ENCODE measurements at places on chromosomes 7 and 10. TPM values are rescaled to one million over a fixed set of nuclear protein-coding genes. Genes with fewer than 3 reads are reported as not detected.

LBX1 gene
- not detected for total RNA-seq

RBM20 gene
- total RNA-seq = 0.49 TPM

BLNK gene
- total RNA-seq = 13.5 TPM

VAX1 gene
- total RNA-seq = not detected

PAPOLB gene
- total RNA-seq = 0.05 TPM

CFAP58 gene
- total RNA-seq = 0.11 TPM

VPS41 gene
- 56.5 TPM for total RNA-seq

ANKRD7 gene
- total RNA-seq = not detected

NEUROD6 gene
- not detected for total RNA-seq

HOXA1 gene
- total RNA-seq = 2.0 TPM

- H3K4me3 ChIP-seq = no peak overlapping the region
- H3K4me1 ChIP-seq = no peaks in the 10 kb centered on the region
- no peaks in the 10 kb centered on the region for H3K27me3 ChIP-seq
- no peak for DNase-seq
These were observed 59.2 kb downstream of the ADARB2 start for GRCh38 chr10:1678084-1678483.

DNA sequence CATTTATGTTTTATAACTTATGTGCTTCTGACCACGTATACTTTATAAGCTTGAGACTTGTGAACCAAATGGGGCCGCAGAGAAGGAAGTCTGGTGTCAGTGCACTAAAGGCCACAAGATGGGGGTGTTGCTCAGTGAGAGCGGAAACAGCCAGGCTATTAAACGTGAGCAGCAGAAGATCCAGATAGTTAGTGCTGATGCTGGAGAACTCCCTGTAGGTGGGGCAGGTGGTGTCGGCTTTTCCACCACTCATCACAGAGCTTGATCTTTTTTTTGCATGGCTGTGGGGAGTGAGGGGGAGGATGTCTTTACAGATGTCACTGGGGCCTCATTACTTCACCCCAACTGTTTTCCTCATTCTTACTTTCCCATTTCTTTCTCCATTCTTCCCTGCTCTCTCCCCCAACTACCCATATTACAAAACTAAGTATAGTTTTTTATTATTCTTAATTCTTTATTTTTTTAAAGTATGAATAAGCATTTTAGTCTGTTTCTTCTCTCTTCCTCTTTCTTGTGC lies 34.7 kb downstream of the ACADSB start:
- H3K4me3 ChIP-seq = no peak overlapping the region
- no peaks in the 10 kb centered on the region for H3K4me1 ChIP-seq
- H3K36me3 ChIP-seq = no peaks in the 10 kb centered on the region
- no peak overlapping the region for H3K27ac ChIP-seq
- H3K27me3 ChIP-seq = no peaks in the 10 kb centered on the region
- peak; percentile 36 for DNase-seq

- no peaks in the 10 kb centered on the region for H3K36me3 ChIP-seq
- H3K27ac ChIP-seq = no peak overlapping the region
- no peaks in the 10 kb centered on the region for H3K4me1 ChIP-seq
- DNase-seq = no peak
- no peak overlapping the region for H3K4me3 ChIP-seq
These were observed 258.2 kb downstream of the USP6NL start for GRCh38 chr10:11353006-11353896.

- H3K36me3 ChIP-seq = no peaks in the 10 kb centered on the region
- H3K27ac ChIP-seq = no peak overlapping the region
- no peak overlapping the region for H3K4me3 ChIP-seq
- H3K4me1 ChIP-seq = no peaks in the 10 kb centered on the region
These were observed 527.1 kb downstream of the TYW1 start for GRCh38 chr7:67523713-67524112.

- DNase-seq = no peak
- no peak overlapping the region for H3K27ac ChIP-seq
- no peak overlapping the region for H3K4me3 ChIP-seq
- H3K4me1 ChIP-seq = no peaks in the 10 kb centered on the region
- H3K27me3 ChIP-seq = no peaks in the 10 kb centered on the region
These were observed 1156.3 kb downstream of the SORCS3 start for GRCh38 chr10:105797234-105797890.

GRCh38 chr7:33054261-33054964 lies 8.2 kb downstream of the NT5C3A start:
- no peak for DNase-seq
- no peak overlapping the region for H3K27ac ChIP-seq
- peaks cover 5% of the 10 kb centered on the region for H3K4me1 ChIP-seq
- no peaks in the 10 kb centered on the region for H3K27me3 ChIP-seq
- no peaks in the 10 kb centered on the region for H3K36me3 ChIP-seq
- H3K4me3 ChIP-seq = no peak overlapping the region

- peak; percentile 16 for DNase-seq
- no peaks in the 10 kb centered on the region for H3K36me3 ChIP-seq
- H3K27ac ChIP-seq = peak overlapping the region; percentile 94
- no peaks in the 10 kb centered on the region for H3K27me3 ChIP-seq
These were observed 2.0 kb upstream of the KLF6 start for GRCh38 chr10:3787016-3787400.

DNA sequence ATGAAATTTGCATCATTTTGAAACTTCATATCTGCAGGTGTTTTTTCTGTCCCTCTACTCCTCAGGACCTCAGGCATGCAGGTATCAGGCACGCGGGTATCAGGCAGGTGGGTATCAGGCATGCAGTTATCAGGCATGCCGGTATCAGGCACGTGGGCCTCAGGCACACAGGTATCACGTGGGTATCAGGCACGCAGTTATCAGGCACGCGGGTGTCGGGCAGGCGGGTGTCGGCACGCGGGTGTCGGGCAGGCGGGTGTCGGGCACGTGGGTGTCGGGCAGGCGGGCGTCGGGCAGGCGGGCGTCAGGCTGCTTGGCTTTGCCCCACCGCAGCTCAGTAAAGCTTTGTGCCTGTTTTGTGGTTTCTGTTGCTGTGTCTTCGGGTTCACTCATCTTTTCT lies 8.7 kb downstream of the SPRN start:
- no peak overlapping the region for H3K4me3 ChIP-seq
- H3K36me3 ChIP-seq = peaks cover 10% of the 10 kb centered on the region
- no peaks in the 10 kb centered on the region for H3K27me3 ChIP-seq
- no peaks in the 10 kb centered on the region for H3K4me1 ChIP-seq
- no peak overlapping the region for H3K27ac ChIP-seq
- no peak for DNase-seq

GRCh38 chr10:30540276-30540675 lies 89.3 kb downstream of the LYZL2 start:
- no peak for DNase-seq
- no peaks in the 10 kb centered on the region for H3K4me1 ChIP-seq
- no peaks in the 10 kb centered on the region for H3K36me3 ChIP-seq
- H3K4me3 ChIP-seq = no peak overlapping the region
- no peak overlapping the region for H3K27ac ChIP-seq
- no peaks in the 10 kb centered on the region for H3K27me3 ChIP-seq

DNA sequence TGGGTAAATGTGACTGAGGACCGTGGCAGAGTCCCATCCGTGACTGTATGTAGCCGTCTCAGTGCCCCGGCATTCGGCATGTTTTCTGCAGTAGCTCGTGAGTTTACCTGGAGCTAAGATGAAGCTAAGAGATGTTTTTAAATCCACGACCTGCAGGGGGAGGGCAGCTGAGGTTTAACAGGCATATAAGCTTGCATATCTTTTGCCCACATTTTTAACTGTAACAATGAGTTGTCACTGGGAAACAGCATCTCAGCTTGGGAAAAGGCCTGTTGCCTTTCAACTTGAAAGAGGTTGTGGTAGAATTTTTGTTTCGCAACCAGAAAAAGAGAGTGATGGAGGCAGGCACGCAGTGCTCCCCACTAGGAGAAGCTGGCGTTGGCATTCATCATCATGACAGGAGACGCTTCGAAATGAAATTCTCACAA lies 77.7 kb downstream of the CELF2 start:
- no peak for DNase-seq
- no peaks in the 10 kb centered on the region for H3K4me1 ChIP-seq
- H3K4me3 ChIP-seq = no peak overlapping the region
- H3K27me3 ChIP-seq = no peaks in the 10 kb centered on the region
- H3K36me3 ChIP-seq = no peaks in the 10 kb centered on the region

All from colonic mucosa (tissue), 4 donors.